ENCODE measurements at places on chromosomes 4 and X. TPM values are rescaled to one million over a fixed set of nuclear protein-coding genes. Genes with fewer than 3 reads are reported as not detected.

- no peaks in the 10 kb centered on the region for H3K27me3 ChIP-seq
- DNase-seq, result peak; percentile 12
- H3K36me3 ChIP-seq, result no peaks in the 10 kb centered on the region
Measured at GRCh38 chrX:50814701-50815100, 707 bp upstream of the SHROOM4 start.

DNA sequence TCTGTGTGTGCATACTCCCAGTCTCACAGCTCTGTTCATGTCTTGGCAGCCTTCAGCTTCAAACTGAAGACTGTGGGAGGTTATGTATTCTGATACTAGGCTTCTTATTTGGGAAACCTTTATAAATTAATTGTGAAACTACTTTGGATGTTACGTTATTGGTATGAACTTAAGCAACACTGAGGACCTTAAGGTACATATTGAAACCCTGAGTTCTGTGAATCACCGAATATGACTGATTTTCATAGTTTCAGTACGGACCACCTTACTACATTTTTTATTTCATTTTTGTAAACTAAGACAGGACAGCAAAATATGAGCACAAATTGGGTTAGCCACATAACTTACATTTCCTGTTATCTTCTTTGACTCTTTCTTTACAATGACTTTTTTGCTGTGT is 498.4 kb downstream of the PDGFC start:
- H3K27ac ChIP-seq, result no peak overlapping the region
- H3K4me1 ChIP-seq, result no peaks in the 10 kb centered on the region
- H3K36me3 ChIP-seq, result no peaks in the 10 kb centered on the region
- no peak overlapping the region for H3K4me3 ChIP-seq
- no peaks in the 10 kb centered on the region for H3K27me3 ChIP-seq

DNA sequence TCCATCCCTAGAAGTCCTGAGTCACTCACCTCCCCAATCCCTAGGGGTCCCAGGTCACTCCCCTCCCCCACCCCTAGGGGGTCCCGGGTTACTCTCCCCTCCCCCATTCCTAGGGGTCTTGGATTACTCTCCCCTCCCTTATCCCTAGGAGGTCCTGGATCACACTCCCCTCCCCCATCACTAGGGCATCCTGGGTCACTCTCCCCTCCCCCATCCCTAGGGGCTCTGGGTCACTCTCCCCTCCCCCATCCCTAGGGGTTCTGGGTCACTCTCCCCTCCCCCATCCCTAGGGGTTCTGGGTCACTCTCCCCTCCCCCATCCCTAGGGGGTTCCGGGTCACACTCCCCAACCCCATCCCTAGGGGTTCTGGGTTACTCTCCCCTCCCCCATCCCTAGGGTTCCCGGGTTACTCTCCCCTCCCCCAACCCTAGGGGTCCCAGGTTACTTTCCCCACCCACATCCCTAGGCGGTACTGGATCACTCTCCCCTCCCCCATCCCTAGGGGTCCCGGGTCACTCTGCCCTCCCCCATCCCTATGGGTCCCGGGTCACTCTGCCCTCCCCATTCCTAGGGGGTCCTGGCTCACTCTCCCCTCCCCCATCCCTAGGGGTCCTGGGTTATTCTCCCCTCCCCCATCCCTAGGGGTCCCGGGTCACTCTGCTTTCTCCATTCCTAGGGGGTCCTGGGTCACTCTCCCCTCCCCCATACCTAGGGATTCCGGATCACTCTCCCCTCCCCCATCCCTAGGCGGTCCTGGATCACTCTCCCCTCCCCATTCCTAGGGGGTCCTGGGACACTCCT is 2.1 kb downstream of the ASMTL start:
- H3K4me1 ChIP-seq, result no peaks in the 10 kb centered on the region
- H3K4me3 ChIP-seq, result no peak overlapping the region
- H3K36me3 ChIP-seq, result no peaks in the 10 kb centered on the region

GRCh38 chr4:173448103-173448502 is 49.2 kb upstream of the SCRG1 start:
- H3K27ac ChIP-seq, result no peak overlapping the region
- DNase-seq, result no peak
- no peak overlapping the region for H3K4me3 ChIP-seq
- H3K36me3 ChIP-seq, result no peaks in the 10 kb centered on the region
- no peaks in the 10 kb centered on the region for H3K27me3 ChIP-seq

DNA sequence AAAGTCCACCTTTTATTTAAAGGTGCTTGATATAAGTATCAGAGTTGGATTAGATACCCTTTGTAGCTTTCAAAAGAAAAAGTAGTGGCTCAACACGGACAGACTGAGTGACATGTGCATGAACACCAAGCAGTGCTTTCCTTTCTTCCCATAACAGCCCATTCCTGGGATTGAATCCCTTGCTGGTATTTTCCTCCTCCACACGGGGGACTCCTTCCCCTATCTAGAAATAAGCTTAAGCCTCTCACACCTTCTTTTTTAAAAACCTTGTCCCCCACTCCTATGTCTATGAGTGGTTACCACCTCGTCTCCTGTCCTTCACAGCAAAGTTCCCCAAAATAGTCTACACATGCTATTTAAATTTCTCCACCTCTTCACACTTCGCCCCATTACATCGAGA is 5.1 kb downstream of the AP1S2 start:
- H3K4me3 ChIP-seq, result no peak overlapping the region
- no peaks in the 10 kb centered on the region for H3K27me3 ChIP-seq
- peaks cover 11% of the 10 kb centered on the region for H3K4me1 ChIP-seq
- peak; percentile 22 for DNase-seq
- H3K36me3 ChIP-seq, result no peaks in the 10 kb centered on the region

DNA sequence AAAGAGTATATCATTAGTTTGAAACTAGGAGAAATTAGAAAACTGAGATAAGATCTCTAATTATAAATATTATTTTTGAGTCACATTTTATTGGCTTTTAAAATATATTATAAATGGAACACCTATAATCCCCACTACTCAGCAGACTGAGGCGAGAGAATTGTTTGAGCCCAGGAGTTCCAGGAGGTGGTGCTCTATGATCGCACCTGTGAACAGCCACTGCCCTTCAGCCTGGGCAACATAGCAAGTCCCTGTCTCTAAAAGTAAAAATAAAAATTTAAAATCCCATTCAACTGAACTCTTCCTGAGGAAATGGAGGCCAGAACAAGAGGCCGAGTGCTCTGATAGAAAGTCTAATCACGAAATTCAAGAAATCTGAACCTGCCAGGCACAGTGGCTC is 6.3 kb upstream of the C4orf36 start:
- H3K4me3 ChIP-seq, result no peak overlapping the region
- DNase-seq, result peak; percentile 30
- H3K27me3 ChIP-seq, result no peaks in the 10 kb centered on the region
- H3K4me1 ChIP-seq, result no peaks in the 10 kb centered on the region

- H3K27me3 ChIP-seq, result no peaks in the 10 kb centered on the region
- H3K4me1 ChIP-seq, result no peaks in the 10 kb centered on the region
- H3K4me3 ChIP-seq, result no peak overlapping the region
- H3K36me3 ChIP-seq, result no peaks in the 10 kb centered on the region
- no peak overlapping the region for H3K27ac ChIP-seq
- no peak for DNase-seq
Measured at GRCh38 chrX:2840961-2841360, 12.2 kb downstream of the GYG2 start.

GYPB gene
- not detected for polyA plus RNA-seq

SUPT20HL2 gene
- polyA plus RNA-seq, result not detected

CWH43 gene
- polyA plus RNA-seq, result not detected

GUCY1A1 gene
- 27.7 TPM for polyA plus RNA-seq
